ENCODE measurements at places on chromosomes 11 and 22.

GRCh38 chr11:7057641-7058040 lies 31.2 kb upstream of the RBMXL2 start:
- H3K36me3 ChIP-seq: no peaks in the 10 kb centered on the region
- no peak for DNase-seq
- H3K27me3 ChIP-seq: no peaks in the 10 kb centered on the region
- no peaks in the 10 kb centered on the region for H3K4me1 ChIP-seq
- H3K27ac ChIP-seq: no peak overlapping the region

- H3K4me3 ChIP-seq: no peak overlapping the region
- no peak overlapping the region for H3K27ac ChIP-seq
- H3K27me3 ChIP-seq: no peaks in the 10 kb centered on the region
- H3K4me1 ChIP-seq: peaks cover 63% of the 10 kb centered on the region
Measured at GRCh38 chr11:7528514-7529049, 14.8 kb downstream of the PPFIBP2 start.

DNA sequence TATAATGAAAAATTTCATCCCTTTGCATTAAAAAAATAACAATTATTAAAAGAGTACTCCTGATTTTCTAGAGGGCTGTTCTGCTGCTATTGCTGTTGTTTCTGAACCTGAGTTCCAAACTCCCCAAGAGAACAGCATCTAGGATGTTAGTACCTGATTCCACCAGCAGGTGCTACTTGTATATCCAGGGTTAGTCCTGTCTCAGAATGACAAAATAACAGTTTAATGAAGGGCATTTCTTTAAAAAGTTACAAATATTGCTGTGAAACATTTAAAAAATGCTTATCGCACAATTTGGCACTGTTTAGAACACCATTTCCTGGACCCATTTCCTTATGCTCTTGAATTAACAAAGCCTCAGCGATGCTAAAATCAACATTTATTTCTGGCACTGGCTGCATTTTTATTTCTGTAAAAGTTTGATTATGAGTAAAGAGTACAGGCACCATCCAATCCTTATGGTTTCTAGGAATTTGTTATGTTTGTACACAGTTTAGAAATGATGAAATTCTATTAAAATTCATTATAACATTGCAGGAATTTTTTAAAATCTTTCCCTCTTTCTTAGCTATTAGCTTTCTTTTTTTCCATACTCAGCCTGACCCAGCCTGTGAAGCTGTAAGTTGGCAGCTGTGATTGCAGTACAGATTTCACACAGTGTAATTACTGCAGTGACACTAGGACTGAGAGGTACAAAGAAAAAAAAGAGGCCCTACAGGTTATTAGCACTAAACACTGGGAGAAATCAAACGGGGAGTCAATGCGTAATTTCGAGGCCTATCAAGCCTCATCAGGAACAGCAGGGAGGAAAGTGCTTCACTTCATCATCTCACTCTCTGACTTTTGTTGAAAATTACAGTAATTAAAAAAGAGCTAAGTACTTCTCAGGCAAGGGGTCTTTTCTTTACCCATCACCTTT lies 208.8 kb downstream of the DCDC1 start:
- H3K36me3 ChIP-seq: no peaks in the 10 kb centered on the region
- DNase-seq: no peak
- H3K27me3 ChIP-seq: no peaks in the 10 kb centered on the region
- no peak overlapping the region for H3K27ac ChIP-seq
- H3K4me3 ChIP-seq: no peak overlapping the region

GRCh38 chr11:17171343-17171742 lies 36.4 kb downstream of the PIK3C2A start:
- peaks cover 3% of the 10 kb centered on the region for H3K4me1 ChIP-seq
- H3K36me3 ChIP-seq: peaks cover 10% of the 10 kb centered on the region
- no peaks in the 10 kb centered on the region for H3K27me3 ChIP-seq
- DNase-seq: no peak
- H3K4me3 ChIP-seq: no peak overlapping the region

- peaks cover 9% of the 10 kb centered on the region for H3K4me1 ChIP-seq
- H3K4me3 ChIP-seq: no peak overlapping the region
- no peak for DNase-seq
- H3K27ac ChIP-seq: no peak overlapping the region
- H3K36me3 ChIP-seq: peaks cover 5% of the 10 kb centered on the region
Measured at GRCh38 chr22:20503816-20504215, 3.6 kb upstream of the MED15 start.

DNA sequence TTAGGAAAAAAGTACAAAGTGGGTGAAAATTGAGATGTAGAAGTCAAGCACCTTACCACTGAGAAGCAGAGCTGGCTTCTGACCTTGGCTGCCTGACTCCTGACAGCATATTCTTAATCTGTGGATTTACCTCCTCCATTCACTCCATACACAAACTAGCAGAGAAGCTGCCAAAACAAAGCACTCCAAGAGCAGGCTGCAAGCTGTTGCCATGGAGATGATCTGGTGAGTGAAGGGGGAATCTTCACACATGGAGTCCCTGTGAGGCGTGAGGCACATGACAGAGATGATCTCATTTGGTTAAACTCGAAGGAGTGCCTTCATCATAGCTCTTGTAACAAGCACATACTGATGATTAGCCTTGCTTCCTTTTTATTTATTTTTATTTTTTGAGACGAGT lies 16.1 kb downstream of the COMMD9 start:
- no peaks in the 10 kb centered on the region for H3K4me1 ChIP-seq
- no peaks in the 10 kb centered on the region for H3K27me3 ChIP-seq
- H3K27ac ChIP-seq: no peak overlapping the region
- H3K36me3 ChIP-seq: peaks cover 16% of the 10 kb centered on the region

DNA sequence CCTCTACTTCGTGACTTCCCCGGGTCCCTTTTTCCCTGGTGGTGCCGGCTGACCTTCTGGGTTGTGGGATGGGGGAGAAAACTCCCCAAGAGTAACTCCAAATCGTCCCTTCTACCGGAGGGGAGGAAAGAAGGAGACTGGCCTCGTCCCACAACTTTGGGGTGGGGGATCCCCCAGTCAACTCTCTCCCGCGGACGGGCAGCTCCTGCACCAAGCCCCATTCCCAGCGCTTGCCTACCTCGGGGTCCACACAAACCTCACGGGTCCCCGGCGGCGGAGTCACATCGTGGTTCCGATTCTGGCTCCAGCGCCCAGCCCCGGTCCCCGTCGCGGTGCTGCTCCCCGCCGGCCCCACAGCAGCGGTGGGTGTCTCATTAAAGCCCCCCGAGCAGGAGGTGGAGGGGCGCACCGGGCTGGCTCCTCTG lies 317 bp downstream of the BDNF start:
- H3K4me1 ChIP-seq: peaks cover 12% of the 10 kb centered on the region
- no peak overlapping the region for H3K4me3 ChIP-seq
- no peak for DNase-seq
- H3K27ac ChIP-seq: no peak overlapping the region

- no peaks in the 10 kb centered on the region for H3K4me1 ChIP-seq
- no peak overlapping the region for H3K4me3 ChIP-seq
- H3K27me3 ChIP-seq: peaks cover 4% of the 10 kb centered on the region
- no peak for DNase-seq
- no peaks in the 10 kb centered on the region for H3K36me3 ChIP-seq
- no peak overlapping the region for H3K27ac ChIP-seq
Measured at GRCh38 chr11:122516686-122517085, 138.8 kb upstream of the UBASH3B start.

All from CD8-positive, alpha-beta memory T cell (primary cell).